ENCODE measurements at places on chromosomes 3 and 15.

DNA sequence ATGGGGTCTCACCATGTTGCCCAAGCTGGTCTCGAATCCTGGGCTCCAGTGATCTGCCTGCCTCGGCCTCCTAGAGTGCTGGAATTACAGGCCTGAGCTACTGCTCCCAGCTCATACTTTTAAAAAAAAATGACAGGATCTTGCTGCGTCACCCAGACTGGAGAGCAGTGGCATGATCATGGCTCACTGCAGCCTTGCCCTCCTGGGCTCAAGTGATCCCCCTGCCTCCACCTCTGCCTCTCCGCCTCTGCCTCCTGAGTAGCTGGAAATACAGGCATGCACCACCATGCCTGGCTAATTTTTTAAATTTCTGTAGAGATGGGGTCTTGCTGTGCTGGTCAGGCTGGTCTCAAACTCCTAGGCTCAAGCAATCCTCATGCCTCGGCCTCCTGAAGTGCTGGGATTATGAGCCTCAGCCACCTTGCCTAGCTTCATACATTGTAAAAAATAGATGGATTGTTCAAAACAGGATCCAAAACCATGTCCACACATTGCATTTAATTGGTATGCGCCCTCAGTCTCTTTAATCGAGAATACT is 8.9 kb downstream of the PHLDB2 start:
- no peak for DNase-seq

GRCh38 chr15:81752974-81753373 is 292.8 kb downstream of the MEX3B start:
- DNase-seq, result no peak

- DNase-seq, result no peak
These were observed 389.1 kb upstream of the RARB start for GRCh38 chr3:25038922-25039321.

DNA sequence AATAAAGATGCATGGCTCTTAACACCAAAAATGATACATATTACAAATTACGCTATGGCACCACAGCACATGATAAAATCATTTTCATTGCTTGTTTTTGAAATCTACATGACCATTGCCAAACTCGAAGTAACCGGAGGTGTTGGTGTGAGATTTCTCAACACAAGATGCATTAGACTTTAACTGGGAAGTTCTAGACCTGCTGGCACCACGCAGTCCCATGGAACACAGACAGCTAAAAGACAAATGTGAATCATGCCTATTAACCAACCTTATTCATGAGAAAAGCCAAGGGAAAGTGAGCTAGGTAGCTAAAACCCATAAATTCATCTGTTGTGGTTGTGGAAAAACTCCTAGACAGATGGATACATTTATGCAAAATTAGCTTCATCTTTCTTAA is 595.4 kb downstream of the FOXP1 start:
- DNase-seq, result no peak

DNA sequence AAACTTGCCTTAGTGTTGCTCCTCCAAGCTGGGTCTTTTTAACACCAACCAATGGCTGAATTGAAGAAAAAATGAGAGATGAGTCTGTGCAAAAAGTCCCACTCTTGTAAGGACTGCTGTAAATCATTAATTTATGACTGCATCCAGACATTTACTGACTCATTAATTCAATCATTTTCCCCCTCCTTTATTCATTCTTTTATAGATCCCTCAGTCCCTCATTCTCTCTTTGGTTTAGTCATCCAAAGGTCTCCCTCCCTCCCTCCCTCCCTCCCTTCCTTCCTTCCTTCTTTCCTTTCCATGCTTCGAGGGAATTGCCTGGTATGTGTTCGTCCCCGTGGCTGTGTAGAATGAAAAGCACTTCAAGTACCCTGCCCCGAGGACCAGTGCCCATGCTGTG is 35.3 kb upstream of the MRPS22 start:
- no peak for DNase-seq

DNA sequence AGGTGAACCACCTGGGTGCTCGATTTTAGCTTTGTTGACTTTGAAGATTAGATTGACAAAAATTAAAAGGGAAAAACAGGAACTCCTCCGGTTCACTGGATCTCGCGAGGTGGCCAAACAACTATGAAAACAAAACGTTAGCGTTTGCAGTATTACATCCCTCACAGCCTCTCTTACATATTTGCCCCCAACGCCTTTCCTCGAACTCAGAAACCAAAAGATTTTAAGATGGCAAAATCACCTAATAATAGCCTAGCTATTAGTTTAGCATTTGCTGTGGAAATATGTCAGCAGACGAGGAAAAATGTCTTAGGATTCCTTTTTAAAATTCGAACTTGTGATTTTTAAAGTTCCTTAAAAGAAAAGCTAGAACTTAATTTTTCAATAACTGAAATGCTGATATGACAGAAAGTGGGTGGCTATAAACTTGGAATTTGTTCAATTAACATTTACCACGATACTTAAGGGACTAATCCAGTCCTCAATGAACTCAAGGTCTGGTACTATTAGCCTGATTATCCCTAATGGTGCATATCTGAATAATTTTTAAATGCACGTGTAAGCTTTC is 491 bp upstream of the SENP7 start:
- DNase-seq, result no peak

DNA sequence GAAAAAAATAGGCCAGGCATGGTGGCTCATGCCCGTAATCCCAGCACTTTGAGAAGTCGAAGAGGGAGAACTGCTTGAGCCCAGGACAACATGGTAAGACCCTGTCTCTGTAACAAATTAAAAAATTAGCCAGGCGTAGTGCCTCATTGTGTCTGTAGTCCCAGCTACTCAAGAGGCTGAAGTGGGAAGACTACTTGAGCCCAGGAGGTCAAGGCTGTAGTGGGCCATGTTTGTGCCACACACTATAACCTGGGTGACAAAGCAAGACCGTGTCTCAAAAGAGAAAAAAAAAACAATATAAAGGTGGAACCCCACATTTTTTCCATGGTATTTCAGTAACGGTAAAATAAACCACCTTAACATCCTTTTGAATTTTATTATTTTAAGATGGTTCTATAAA is 69.9 kb downstream of the DENND4A start:
- no peak for DNase-seq

DNA sequence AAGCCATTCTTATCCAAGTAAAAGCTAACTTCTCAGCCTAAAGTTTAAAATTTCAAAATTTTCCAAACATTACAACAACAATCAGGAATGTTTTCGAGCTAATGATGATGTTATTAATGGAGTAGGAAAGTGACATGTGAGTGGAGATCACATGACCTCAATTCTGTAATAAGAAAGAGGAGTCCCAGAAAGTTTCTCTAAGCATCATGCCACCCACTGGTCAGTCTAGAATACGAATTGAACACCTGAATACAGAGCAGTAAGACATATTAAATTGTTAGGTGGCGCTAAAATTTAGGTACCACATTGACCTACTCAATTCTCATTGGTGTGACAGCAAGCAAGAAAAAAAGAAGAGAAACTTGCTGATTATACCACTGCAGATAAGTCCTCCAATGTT is 163.9 kb downstream of the DCLK3 start:
- DNase-seq, result no peak

GRCh38 chr3:103949693-103950092 is 1417.0 kb upstream of the ALCAM start:
- DNase-seq, result no peak

DNA sequence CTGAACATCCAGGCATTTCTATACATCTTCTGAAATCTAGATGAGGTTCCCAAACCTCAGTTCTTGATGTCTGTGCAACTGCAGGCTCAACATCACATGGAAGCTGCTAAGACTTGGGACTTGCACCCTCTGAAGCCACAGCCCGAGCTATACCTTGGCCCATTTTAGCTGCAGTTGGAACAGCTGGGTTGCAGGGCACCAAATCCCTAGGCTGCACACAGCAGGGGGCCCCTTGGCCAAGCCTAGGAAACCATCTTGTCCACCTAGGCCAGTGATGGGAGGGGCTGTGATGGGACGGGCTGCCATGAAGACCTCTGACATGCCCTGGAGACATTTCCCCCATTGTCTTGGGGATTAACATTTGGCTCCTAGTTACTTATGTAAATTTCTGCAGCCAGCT is 415.8 kb upstream of the SUCLG2 start:
- DNase-seq, result no peak

DNA sequence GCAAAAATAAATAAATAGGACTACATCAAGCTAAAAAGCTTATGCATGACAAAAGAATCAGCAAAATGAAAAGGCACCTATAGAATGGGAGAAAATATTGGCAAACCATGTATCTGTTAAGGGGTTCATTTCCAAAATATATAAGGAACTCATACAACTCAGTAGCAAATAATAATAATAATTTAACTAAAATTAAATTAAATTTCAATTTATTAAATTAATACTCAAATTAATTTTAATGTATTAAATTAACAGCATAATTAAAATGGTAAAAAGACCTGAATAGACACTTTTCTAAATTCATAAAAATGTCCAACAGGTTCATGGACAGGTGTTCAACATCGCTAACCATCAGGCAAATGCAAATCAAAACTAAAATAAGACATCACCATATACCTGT is 34.0 kb upstream of the THBS1 start:
- DNase-seq, result no peak

DNA sequence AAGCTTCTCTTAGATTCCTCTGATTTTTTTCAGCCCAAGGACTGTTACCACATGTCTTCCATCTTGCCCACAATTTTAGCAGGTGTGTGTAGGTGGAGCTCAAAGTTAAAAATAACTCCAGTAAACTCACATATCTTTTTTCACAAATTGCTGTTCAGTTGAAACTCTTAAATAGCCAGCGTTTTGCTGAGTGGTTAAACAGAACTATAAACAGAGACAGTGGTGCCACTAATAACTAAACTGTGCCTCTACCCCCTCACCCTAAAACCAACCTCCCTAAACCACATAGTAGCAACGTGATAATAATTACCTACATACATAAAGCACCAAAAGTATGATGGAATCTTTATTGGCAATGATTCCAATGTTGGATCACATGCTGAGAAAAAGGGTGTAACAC is 525.1 kb downstream of the PDCD6IP start:
- no peak for DNase-seq

- DNase-seq, result no peak
These were observed 58.8 kb downstream of the SLCO2A1 start for GRCh38 chr3:133970916-133971315.

GRCh38 chr3:16388850-16389441 is 123.9 kb downstream of the OXNAD1 start:
- DNase-seq, result no peak

- no peak for DNase-seq
These were observed 19.3 kb upstream of the PYDC2 start for GRCh38 chr3:191441687-191442086.

DNA sequence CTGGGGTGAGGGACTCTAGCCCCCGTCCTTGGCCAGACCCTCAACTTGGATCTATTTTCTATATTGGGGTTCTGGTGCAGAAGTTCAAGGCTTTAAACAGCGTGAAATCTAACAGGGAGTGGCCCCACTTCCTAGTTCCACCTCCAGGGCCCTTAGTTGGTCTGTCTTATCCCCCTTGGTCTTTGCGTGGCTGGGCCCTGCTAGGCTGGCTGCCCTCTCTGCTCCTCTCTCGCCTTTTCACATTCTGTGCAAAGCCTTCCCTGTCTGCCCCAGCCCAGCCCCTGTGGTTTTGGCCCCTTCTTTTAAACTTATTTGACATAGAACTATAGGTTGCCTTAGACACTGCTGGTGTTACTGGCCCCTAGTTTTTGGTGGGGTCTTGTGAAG is 5.6 kb downstream of the PPCDC start:
- DNase-seq, result no peak

DNA sequence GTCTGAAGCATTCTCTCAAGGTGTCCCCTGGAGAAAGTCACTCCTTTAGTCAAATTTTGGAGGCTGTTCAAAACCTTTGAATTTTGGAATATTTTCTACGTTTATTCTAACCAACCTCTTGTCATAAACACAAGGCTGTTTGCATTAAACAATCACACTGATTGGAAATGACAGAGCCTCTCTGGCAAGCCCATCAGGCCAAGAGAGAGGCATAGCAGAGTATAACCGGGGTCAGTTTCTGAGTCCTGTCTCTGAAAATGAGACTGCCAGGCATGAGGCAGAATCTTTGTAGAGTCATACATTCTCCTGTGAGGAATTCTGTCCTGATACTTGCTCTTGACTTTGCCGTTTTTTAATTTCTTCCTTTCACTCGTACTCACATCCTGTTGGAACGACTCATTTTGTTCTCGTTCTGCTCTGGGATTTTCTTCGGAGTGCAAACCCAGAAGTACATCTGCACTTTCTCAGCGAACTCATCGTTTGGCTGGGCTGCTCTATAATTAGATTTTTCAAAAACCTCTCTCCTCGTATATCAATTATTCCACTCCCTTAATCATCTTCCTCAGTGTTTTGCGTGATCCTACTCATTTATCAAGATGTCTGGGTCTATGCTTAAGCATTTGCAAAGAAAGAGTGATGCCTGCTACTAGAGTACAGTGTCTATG is 114.2 kb downstream of the AGBL1 start:
- DNase-seq, result no peak

DNA sequence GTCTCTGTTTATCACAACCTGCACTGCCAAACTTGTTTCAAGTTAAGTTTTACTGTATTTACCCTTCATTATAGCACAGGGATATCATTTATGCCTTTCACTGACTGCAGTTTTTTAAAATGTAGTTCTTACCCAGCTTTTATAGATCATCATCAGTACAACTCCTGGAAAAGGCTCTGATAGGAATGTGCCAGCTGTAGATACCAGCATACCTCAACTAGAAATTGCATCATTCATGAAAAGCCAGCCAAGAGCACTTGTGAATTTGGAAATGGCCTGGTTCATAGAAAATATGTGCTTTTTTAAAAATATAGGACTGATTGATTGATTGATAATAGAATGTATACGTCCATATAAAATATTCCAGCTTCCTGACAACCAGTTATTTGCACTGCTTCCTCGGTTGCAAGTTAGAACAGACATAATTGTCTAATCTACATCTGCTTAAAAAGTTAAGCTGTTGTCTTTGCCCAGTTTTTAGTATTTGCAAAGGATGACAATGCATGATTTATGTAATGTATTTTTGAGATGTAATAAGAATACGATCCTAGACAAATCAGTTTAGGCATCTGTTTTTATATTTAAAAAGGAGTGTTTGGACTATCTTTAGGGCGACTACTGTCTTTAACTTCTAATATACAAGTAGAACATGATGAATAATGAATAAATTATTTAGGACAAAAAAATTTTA is 58.5 kb downstream of the DCUN1D1 start:
- DNase-seq, result no peak

- no peak for DNase-seq
These were observed 56.9 kb upstream of the FOXP1 start for GRCh38 chr3:71640331-71640983.

GRCh38 chr15:93887151-93887550 is 344.2 kb upstream of the MCTP2 start:
- no peak for DNase-seq

DNA sequence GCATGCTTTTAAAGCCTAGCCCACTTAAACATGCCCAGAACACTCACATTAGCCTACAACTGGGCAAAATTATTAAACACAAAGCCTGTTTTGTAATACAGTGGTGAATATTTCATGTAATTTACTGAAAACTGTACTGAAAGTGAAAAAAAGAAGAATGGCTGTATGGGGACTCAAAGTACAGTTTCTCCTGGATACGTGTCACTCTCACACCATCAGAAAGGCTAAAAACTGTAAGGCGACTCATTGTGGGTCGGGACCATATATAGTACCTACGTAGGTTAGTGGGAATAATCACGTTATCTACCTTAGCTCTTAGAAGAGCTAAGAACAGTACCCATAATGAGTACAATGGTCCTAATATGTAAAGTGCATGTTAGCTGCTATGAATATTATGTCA is 80.2 kb upstream of the SPATA12 start:
- no peak for DNase-seq

Data from T-helper 22 cell (primary cell).